MCF 10A (cell line): ENCODE measurements at places on chromosomes 2 and 18. TPM values are rescaled to one million over a fixed set of nuclear protein-coding genes. Genes with fewer than 3 reads are reported as not detected.

The TP53I3 gene
- total RNA-seq: 81.8 and 99.8 TPM in 2 replicates

The SGO2 gene
- total RNA-seq: 9.5 and 14.2 TPM in 2 replicates

The PSMA8 gene
- not detected in 2 replicates for total RNA-seq

The MFSD2B gene
- 0.26 TPM in 1 of 2 replicates, not detected in the other for total RNA-seq

The CYB5A gene
- total RNA-seq: 19.4 and 27.5 TPM in 2 replicates

The TLK1 gene
- 59.2 and 60.6 TPM in 2 replicates for total RNA-seq

The GRP gene
- not detected in 2 replicates for total RNA-seq

The DYNAP gene
- 0.59 and 0.86 TPM in 2 replicates for total RNA-seq

The PLCL1 gene
- 0.12 and 0.22 TPM in 2 replicates for total RNA-seq

The PRSS56 gene
- not detected in 2 replicates for total RNA-seq

GRCh38 chr2:62192811-62193210 is 3.1 kb upstream of the B3GNT2 start:
- no peak for DNase-seq

DNA sequence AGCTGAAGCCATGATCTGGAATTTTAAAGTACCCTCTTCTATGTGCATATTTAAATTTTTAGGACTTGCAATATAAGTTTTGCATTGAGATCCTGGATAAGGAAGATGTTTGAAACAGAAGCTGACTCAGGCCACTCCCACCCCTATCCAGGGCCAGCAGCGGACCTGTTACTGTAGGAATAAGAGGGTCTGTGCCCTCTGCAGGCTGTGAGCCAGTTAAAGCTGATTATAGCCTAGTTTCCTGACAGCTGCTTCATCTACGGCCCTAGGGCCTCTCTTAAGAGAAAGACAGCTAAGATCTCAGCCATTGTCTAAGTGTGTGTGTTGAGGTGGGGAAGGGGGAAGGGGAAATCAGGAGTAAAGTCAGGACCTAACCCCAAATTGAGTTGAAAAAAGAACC is 234.0 kb downstream of the HAUS1 start:
- DNase-seq: no peak

GRCh38 chr2:239158641-239159475 is 242.0 kb downstream of the HDAC4 start:
- no peak for DNase-seq

GRCh38 chr2:109212836-109213563 is 84.0 kb downstream of the SH3RF3 start:
- peak; percentile 45 for DNase-seq

DNA sequence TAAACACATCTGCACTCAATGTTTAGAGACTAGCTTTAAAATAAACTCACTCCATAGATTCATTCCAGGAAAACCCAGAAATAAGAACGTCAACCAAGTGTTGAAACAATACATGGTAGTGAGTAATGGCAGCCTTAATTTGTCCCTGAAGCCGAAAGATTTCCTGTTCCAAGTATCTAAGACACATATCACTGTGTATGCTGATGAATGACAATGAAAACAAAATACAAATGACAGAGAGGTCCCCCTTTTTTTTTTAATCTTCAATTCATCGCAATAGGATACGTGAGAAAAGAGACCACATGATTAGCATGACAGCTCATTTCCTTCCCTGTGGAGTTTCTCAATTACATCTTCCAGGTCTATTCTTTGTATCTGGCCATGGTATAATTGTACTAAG is 160.5 kb upstream of the STK17B start:
- DNase-seq: no peak

GRCh38 chr2:32742376-32742775 is 114.5 kb downstream of the TTC27 start:
- no peak for DNase-seq

GRCh38 chr2:51693640-51694039 is 661.7 kb upstream of the NRXN1 start:
- no peak for DNase-seq

- no peak for DNase-seq
Measured at GRCh38 chr2:223932816-223933800, 12.0 kb downstream of the WDFY1 start.

- DNase-seq: peak; percentile 54
Measured at GRCh38 chr18:52903857-52904256, 563.9 kb downstream of the DCC start.

- DNase-seq: no peak
Measured at GRCh38 chr2:223008956-223009355, 43.0 kb upstream of the KCNE4 start.

DNA sequence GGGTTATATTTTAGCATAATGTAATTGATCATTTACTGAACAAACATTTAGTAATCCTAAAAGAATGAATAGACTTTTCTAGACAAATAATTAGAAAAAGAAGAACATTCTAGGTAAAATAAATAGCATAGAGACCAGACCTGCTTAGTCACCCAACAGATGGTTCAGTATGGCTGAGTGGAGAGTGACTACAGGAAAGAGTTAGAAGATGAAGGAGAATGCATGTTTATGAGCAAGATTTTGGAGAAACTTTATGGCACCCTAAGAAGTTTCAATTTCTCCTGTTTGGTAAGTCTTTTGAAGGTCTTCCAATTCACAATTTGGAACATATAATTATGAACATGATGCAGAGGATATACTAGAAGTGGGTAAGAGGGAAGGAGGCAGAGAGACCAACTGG is 32.9 kb downstream of the FAP start:
- DNase-seq: no peak

GRCh38 chr18:8333961-8334360 is 275.3 kb upstream of the RAB12 start:
- no peak for DNase-seq

GRCh38 chr18:23693846-23694245 is 4.6 kb downstream of the LAMA3 start:
- no peak for DNase-seq

GRCh38 chr2:172285010-172285621 is 142.3 kb upstream of the ITGA6 start:
- DNase-seq: peak; percentile 41

DNA sequence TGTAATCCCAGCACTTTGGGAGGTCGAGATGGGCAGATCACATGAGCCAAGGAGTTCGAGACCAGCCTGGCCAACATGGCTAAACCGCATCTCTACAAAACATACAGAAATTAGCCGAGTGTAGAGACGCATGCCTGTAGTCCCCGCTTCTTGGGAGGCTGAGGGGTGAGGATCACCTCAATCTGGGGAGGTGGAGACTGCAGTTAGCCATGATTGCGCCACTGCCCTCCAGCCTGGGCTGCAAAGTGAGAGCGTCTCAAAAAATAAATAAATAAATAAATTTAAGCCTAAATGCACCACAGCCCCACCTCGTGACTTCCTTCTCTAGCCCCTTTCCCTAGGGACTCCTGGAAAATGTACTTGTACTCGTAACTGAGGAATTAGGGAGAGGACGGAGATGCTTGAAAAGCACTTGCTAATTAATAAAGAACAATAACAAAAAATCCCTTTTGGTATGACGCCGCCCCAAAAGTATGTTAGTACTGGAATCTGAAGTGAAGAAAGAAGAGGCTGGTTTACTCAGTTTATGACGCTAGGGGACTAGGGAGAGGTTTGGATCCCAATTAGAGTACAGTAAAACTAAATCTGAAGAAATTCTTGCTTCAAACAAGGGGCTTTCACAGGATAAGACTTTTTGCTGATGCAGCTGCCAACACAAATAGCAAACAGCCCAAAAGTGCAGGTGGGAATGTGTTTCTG is 887 bp upstream of the ZNF396 start:
- DNase-seq: peak; percentile 41
